ENCODE measurements at places on chromosomes 7 and 10. TPM values are rescaled to one million over a fixed set of nuclear protein-coding genes. Genes with fewer than 3 reads are reported as not detected.

RPEL1 gene
- not detected for total RNA-seq

AGR2 gene
- total RNA-seq: not detected

NRCAM gene
- 1.3 TPM for total RNA-seq

MBL2 gene
- not detected for total RNA-seq

EMX2 gene
- total RNA-seq: not detected

GDF10 gene
- 3.8 TPM for total RNA-seq

MKX gene
- total RNA-seq: 11.0 TPM

CCDC146 gene
- 45.7 TPM for total RNA-seq

MMRN2 gene
- 13.3 TPM for total RNA-seq

DNA sequence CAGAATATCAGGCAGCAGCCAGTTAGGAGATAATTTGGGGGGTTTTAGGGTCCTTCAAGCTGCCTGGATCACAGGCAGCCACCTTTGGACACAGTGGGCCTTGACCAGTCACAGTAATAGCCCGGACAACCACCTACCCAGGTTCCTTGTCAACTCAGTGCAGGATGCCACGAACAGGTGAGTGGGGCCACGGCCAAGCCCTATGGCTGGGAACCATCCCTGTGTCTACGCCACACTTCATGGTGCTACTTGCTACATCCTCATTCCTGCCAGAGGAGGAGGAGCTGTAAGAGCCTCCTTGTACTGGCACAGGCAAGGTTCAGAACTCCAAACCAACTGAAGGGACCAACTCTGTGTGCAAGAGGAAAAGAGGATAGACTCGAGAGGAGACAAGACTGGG, 19.9 kb downstream of the ITPRIP start:
- peak overlapping the region; percentile 75 for H3K27ac ChIP-seq
- peak; percentile 51 for DNase-seq
- no peak overlapping the region for H3K4me3 ChIP-seq
- H3K36me3 ChIP-seq: peaks cover 23% of the 10 kb centered on the region
- peaks cover 72% of the 10 kb centered on the region for H3K4me1 ChIP-seq

DNA sequence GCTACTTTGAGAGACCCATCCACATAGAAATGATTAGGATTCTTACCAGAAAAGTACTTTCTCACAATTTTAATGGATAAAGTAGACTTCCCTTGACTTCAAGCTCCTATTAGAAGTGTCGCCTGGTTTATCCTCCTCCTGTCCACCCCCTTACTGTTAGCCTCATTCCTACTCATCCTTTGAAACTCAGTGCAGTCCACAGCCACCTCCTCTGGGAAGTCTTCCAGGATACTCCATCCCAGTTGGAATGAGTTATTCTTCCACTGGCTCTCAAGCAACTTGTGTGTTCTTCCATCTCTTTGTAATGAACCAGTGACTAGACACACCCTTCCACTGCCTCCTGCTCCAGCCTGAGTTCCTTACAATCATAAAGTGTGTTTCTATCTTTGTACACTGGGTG, 25.1 kb upstream of the CDK1 start:
- no peaks in the 10 kb centered on the region for H3K36me3 ChIP-seq
- H3K4me3 ChIP-seq: no peak overlapping the region
- no peak overlapping the region for H3K27ac ChIP-seq
- H3K4me1 ChIP-seq: no peaks in the 10 kb centered on the region
- no peaks in the 10 kb centered on the region for H3K27me3 ChIP-seq

DNA sequence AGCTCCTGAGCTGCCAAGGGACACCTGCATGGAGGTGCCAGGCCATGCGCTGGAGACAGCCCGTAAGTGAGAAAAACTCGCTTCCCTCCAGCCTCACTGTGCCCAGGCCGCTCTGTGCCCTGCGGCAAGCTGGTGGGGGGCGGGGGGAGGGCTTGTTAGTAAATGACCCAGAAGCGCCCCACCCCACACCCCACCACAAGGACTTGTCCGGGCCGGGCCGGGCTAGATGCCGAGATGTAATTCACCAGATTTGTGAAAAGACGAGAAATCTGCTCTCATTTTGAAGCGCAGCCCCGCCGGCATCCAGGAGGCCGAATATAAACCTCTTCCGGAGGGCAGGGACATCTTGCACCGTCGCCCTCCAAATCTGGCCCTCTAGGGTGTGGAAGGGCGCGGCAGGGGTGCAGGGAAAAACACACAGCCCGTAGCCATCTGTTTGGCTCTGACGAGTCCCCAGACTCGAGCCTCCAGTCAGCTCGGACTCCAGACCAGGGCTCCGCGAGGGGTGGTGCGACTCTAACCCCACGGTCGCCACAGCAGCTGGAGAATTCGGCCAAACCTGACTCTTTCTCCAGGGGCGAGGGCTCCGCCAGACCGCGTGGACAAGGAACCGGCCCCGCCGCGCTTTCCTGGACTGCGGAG, 14.8 kb downstream of the TLX1 start:
- DNase-seq: peak; percentile 41
- H3K4me3 ChIP-seq: no peak overlapping the region
- H3K27me3 ChIP-seq: peaks cover 64% of the 10 kb centered on the region
- H3K27ac ChIP-seq: no peak overlapping the region
- H3K36me3 ChIP-seq: no peaks in the 10 kb centered on the region

- peak overlapping the region; percentile 82 for H3K27ac ChIP-seq
- H3K27me3 ChIP-seq: no peaks in the 10 kb centered on the region
- peak; percentile 90 for DNase-seq
Observed at GRCh38 chr7:41705109-41705901, 2.4 kb upstream of the INHBA start.

- H3K27me3 ChIP-seq: no peaks in the 10 kb centered on the region
Observed at GRCh38 chr10:115164220-115164619, 71.1 kb downstream of the ATRNL1 start.

GRCh38 chr10:106557951-106558733, 606.4 kb downstream of the SORCS1 start:
- no peak overlapping the region for H3K27ac ChIP-seq
- DNase-seq: no peak
- no peaks in the 10 kb centered on the region for H3K4me1 ChIP-seq
- no peaks in the 10 kb centered on the region for H3K27me3 ChIP-seq

DNA sequence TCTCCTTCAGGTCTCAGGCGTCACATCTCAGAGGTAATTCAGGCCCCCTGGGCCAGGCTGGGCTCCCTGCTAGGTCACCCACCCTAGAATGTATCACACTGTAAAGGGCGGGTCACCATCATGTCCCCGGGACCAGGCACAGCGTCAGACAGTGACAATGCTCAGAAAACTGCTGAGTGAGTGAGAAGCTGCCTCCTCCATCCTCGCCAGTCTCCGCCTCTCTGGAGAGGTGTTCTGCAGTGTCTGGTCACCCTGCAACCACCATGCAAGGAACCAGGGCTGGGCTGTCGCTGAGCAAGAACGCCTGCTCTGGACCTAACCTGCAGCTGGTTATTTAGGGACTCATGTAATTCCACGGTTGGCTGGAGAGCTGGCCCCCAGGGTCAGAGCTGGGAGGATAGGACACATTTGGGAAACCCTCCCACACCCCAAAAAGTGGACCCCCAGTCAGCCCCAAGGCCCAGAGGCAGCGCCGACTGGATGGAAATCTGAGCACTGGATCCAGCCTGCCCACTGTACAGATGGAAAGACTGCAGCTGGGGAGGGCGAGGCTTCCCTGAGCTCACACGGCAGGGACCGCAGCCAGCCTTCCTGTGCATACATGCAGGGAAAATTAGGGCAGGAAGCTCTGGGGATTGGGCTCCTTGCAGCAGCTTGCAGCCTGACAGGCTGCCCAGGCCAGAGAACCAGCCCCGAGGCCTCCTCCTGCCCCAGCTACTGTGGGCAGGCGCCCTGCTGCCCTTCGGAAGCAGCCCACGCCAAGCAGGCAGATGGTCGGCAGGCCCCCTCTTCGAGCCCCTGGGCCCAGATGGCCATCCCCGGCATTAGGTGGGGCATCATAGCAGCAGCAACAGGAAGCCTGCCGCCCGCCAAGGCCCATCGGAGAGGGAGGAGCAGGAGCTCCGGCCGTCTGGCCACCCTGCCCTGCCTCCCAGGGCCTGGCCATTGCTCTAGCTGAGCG, 105.4 kb upstream of the ZMIZ1 start:
- no peaks in the 10 kb centered on the region for H3K27me3 ChIP-seq
- peak overlapping the region; percentile 73 for H3K27ac ChIP-seq
- no peak for DNase-seq
- peaks cover 44% of the 10 kb centered on the region for H3K4me1 ChIP-seq
- H3K36me3 ChIP-seq: no peaks in the 10 kb centered on the region

DNA sequence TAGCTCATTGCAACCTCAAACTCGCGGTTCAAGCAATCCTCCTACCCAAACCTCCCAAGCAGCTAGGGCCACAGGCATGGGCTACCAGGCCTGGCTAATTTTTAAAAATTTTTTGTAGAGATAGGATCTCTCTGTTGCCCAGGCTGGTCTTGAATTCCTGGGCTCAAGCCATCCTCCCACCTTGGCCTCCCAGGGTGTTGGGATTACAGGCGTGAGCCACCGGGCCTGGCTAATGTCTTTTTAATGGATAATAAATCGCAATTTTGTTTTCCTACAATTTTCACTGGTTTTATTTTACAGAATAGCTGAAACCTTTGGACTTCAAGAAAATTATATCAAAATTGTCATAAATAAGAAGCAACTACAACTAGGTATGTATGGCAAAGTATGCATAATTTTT, 10.9 kb downstream of the NUB1 start:
- H3K27ac ChIP-seq: no peak overlapping the region
- H3K36me3 ChIP-seq: peaks cover 45% of the 10 kb centered on the region
- no peaks in the 10 kb centered on the region for H3K27me3 ChIP-seq
- H3K4me1 ChIP-seq: peaks cover 3% of the 10 kb centered on the region
- no peak overlapping the region for H3K4me3 ChIP-seq
- no peak for DNase-seq

GRCh38 chr10:32073128-32073527, 16.9 kb upstream of the KIF5B start:
- no peaks in the 10 kb centered on the region for H3K27me3 ChIP-seq
- no peaks in the 10 kb centered on the region for H3K4me1 ChIP-seq
- no peak for DNase-seq

GRCh38 chr10:60541451-60541850, 151.8 kb upstream of the ANK3 start:
- no peak overlapping the region for H3K27ac ChIP-seq
- no peaks in the 10 kb centered on the region for H3K4me1 ChIP-seq
- no peak overlapping the region for H3K4me3 ChIP-seq
- H3K27me3 ChIP-seq: no peaks in the 10 kb centered on the region
- H3K36me3 ChIP-seq: no peaks in the 10 kb centered on the region
- no peak for DNase-seq

- H3K27ac ChIP-seq: peak overlapping the region; percentile 84
- no peaks in the 10 kb centered on the region for H3K27me3 ChIP-seq
- H3K36me3 ChIP-seq: peaks cover 5% of the 10 kb centered on the region
- no peaks in the 10 kb centered on the region for H3K4me1 ChIP-seq
Observed at GRCh38 chr7:143884969-143885559, 16.9 kb downstream of the TCAF1 start.

DNA sequence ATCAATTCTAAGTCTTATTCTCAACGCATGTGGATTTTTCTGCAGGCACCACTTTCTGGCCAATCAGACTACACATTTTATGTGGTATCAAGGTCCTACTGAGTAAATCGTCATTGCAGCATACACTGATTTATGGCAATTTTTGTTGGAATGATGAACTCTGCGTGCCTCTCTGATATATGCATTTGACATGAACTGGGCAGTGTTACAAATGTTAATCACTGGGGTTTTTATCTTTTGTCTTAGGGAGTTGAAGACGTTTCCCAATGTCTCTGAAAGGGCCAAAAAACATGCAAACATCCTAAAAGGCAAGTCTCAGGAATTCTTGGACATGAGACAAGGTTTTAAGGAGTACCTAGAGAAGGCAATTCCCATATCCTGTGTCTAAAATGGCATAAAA, 809.5 kb upstream of the CELF2 start:
- H3K36me3 ChIP-seq: no peaks in the 10 kb centered on the region
- DNase-seq: no peak
- H3K27ac ChIP-seq: no peak overlapping the region
- peaks cover 5% of the 10 kb centered on the region for H3K4me1 ChIP-seq
- no peak overlapping the region for H3K4me3 ChIP-seq

- no peak overlapping the region for H3K27ac ChIP-seq
- H3K4me3 ChIP-seq: no peak overlapping the region
- H3K4me1 ChIP-seq: no peaks in the 10 kb centered on the region
- H3K27me3 ChIP-seq: no peaks in the 10 kb centered on the region
Observed at GRCh38 chr10:34145715-34146114, 669.4 kb downstream of the PARD3 start.

DNA sequence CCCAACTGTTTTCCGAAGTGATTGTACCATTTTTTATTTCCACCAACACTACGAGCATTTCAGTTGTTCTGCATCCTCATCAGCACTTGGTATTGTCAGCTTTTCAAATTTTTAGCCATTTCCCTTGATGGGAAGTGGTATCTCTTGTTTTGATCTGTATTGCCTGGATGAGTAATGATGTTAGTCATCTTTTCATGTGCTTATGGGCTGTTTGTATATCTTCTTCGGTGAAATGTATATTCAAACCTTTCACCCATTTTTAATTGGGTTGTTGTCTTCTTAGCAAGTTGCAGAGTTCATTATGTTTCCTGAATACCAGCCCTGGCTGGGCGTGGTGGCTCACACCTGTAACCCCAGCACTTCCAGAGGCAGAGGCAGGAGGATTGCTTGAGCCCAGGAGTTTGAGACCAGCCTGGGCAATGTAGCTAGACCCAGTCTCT, 22.1 kb downstream of the CLIP2 start:
- no peak for DNase-seq
- H3K27ac ChIP-seq: no peak overlapping the region
- H3K4me3 ChIP-seq: no peak overlapping the region
- H3K36me3 ChIP-seq: no peaks in the 10 kb centered on the region
- no peaks in the 10 kb centered on the region for H3K27me3 ChIP-seq

GRCh38 chr7:27129729-27130539, 623 bp downstream of the HOXA4 start:
- H3K4me1 ChIP-seq: peaks cover 76% of the 10 kb centered on the region
- peak; percentile 68 for DNase-seq
- H3K36me3 ChIP-seq: no peaks in the 10 kb centered on the region
- peak overlapping the region; percentile 95 for H3K27ac ChIP-seq
- H3K27me3 ChIP-seq: no peaks in the 10 kb centered on the region
- peak overlapping the region; percentile 82 for H3K4me3 ChIP-seq

GRCh38 chr10:57336341-57336740, 931.4 kb downstream of the IPMK start:
- H3K27ac ChIP-seq: no peak overlapping the region
- no peak overlapping the region for H3K4me3 ChIP-seq
- no peaks in the 10 kb centered on the region for H3K36me3 ChIP-seq
- DNase-seq: no peak
- H3K4me1 ChIP-seq: no peaks in the 10 kb centered on the region

GRCh38 chr10:102434394-102435132, 2.2 kb upstream of the CUEDC2 start:
- DNase-seq: no peak
- H3K4me1 ChIP-seq: no peaks in the 10 kb centered on the region
- no peaks in the 10 kb centered on the region for H3K36me3 ChIP-seq
- H3K27me3 ChIP-seq: no peaks in the 10 kb centered on the region

DNA sequence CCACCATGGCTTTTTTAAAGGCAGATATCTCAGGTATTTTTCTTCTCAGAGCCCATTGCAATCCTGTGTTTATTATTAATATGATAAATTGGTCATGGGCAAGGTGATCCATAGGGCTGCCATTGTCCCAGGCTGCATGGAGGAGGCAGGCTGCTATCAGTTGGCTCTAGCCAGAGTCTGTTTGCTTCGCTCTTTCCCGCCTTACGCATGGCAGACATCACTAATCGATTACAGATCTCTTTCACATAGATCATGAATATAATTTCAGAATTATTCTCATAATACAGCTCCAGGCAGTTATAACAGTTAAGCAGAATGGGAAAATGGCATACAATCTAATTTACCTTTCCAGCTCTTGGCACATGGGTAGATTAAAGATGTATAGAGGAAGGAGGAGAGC, 30.4 kb upstream of the HABP2 start:
- H3K4me1 ChIP-seq: no peaks in the 10 kb centered on the region
- no peak overlapping the region for H3K27ac ChIP-seq
- no peaks in the 10 kb centered on the region for H3K36me3 ChIP-seq
- H3K4me3 ChIP-seq: no peak overlapping the region
- H3K27me3 ChIP-seq: no peaks in the 10 kb centered on the region
